ENCODE measurements at places on chromosomes 2 and 18.
A peak's percentile ranks its signal among the peaks of the same experiment; 100 is the strongest.

DNA sequence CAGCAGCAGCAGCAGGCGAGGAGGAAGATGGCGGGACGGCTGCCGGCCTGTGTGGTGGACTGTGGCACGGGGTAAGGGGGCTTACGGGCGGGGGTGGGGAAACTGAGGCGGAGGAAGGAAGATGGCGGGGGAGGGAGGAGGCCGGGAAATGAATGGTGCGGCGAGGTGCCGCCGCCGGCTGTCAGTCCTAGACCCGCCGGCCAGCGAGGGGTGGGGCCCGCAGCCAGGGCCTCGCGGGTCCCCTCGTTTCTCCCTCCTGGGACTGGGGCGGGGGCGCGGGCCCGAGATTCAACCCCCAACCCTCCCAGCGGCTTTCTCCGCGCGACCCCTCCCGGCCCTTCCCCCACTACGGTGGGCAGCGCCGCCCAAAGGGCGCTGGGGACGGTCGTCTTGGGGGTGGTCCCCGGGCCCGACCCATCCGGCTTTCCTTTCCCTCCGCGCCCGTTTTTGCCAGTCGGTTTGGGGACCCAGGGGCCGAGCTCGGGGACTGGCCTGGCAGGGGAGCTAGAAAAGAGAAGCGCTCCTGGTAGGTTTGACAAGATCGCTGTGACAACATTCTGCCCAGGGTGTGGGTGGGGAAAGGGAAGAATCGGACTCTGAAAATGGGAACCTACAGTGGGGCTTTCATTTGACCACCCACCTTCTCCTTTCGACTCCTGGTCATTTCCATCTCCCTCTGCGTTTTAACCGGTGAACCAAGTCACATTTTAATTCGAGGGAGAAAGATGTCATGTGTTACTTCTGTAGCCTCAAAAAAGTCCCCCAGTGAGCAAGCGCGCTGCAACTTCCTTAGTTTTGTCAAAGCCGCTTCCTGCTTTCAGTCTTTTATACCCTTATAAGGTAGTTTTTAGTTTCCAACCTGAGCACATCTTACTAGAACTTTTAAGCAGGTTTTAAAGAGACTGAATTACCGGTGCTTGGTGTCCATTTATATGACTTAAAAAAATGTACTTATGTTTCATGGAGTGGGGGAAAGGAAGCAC, 655 bp downstream of the ACTR3 start:
- peak; percentile 71 for DNase-seq

GRCh38 chr2:201232467-201232815, 27.9 kb upstream of the CASP8 start:
- no peak for DNase-seq

DNA sequence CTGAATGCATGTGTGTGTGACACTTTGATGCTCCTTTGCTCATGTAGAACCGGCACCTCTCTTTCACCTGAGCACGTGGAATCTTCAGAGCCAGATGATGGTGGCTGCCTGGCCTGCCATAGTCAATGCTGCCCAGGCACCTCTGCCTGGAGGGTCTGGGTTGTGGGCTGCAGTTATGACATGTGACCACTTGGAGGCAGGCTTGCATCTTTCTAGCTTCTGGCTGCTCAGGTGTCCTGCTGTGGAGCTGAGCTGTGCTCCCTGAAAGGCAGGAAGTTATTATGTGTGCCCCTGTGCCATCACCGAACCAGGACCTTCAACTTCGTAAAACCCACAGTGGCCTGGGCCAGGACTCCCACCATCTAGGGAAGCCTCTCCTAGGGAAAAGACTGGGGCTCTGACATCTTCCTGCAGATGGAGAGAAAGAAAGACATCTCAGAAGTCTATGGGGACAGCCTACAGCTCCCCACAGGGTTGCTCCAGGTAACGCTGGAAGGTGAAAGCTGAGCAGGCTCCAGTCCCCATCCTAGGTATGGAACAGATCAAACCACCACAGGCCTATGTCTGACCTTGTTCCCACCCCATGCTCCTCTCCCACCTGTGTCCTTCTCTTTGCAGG, 30.2 kb downstream of the PSD4 start:
- DNase-seq: peak; percentile 82

GRCh38 chr18:24669015-24669414, 208.6 kb downstream of the HRH4 start:
- DNase-seq: no peak

GRCh38 chr18:59432803-59433597, 73.9 kb upstream of the LMAN1 start:
- no peak for DNase-seq

DNA sequence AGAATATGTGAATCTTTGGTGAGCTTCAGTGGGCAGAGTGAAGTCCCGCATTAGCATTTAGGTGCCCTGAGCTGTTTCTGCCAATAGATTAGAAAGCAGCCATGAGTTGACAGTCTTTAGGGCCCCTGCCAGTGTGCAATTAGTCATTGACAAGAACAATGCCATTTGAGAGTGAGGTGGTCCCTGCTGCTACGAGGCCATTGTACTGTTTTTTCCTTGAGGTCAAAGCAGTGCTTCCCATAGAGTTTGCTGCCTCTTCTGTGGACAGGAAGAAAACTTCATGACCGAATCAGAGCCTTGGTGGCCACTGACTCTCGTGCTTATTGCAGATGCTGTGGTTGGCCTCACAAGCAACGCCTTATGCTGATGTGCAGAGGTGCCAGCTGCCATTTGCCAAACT, 102.7 kb downstream of the SH3BP4 start:
- DNase-seq: no peak

DNA sequence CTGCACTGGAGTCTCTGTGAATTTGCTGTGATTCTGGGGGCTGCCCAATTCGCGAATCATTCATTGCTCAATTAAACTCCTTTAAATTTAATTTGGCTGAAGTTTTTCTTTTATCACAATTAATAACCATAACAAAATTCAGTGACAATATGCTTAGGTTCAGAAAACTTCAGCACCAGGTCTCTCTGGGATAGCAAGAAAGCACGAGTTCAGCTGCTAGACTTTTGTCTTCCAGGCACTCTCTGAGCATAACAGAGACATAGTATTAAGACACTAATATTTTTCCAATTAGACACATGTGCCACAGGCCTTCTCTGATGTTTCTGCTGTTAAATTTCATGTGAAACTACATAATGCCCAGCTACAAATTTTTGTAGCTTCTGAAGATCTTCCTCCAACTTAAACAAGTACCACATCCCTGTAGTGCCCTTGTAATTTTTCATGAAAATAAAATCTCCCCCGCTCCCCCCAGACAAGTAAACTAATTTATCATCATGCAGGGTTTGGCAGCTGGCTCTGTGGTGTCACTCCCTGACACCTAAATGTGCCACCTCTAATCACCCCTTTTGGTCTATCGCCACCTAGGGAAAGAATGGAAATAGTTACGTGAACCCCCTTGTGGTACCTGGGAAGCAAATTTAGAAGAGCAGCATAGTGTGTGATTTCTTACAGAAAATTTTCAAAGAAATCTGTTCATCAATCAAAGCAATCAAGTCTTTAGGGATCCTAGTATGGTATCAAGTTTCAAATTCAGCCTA, 94.1 kb downstream of the CSRNP3 start:
- no peak for DNase-seq

All from K562 (cell line).